ENCODE measurements at places on chromosomes 4 and X. TPM values are rescaled to one million over a fixed set of nuclear protein-coding genes. Genes with fewer than 3 reads are reported as not detected.

Gene PAK3
- 5.5 TPM for polyA plus RNA-seq

Gene NDP
- 2.9 TPM for polyA plus RNA-seq

Gene DIPK2B
- 7.9 TPM for polyA plus RNA-seq

Gene IL13RA2
- 1.8 TPM for polyA plus RNA-seq

Gene NAP1L3
- 17.7 TPM for polyA plus RNA-seq

Gene TAF7L
- polyA plus RNA-seq = 0.44 TPM

Gene TKTL1
- 0.45 TPM for polyA plus RNA-seq

Gene PARM1
- 58.7 TPM for polyA plus RNA-seq

Gene CT45A3
- polyA plus RNA-seq = not detected

Gene NXF2
- 0.62 TPM for polyA plus RNA-seq

Gene SETD7
- polyA plus RNA-seq = 12.7 TPM

Gene NUDT11
- 13.3 TPM for polyA plus RNA-seq

GRCh38 chr4:185101354-185101890 lies 41.6 kb upstream of the SLC25A4 start:
- no peak for DNase-seq

- DNase-seq = no peak
Observed at GRCh38 chr4:53015681-53016080, 153.6 kb downstream of the RASL11B start.

- DNase-seq = no peak
Observed at GRCh38 chr4:15870079-15870478, 68.5 kb downstream of the FGFBP1 start.

- DNase-seq = no peak
Observed at GRCh38 chr4:121953860-121954259, 2.0 kb upstream of the TRPC3 start.

DNA sequence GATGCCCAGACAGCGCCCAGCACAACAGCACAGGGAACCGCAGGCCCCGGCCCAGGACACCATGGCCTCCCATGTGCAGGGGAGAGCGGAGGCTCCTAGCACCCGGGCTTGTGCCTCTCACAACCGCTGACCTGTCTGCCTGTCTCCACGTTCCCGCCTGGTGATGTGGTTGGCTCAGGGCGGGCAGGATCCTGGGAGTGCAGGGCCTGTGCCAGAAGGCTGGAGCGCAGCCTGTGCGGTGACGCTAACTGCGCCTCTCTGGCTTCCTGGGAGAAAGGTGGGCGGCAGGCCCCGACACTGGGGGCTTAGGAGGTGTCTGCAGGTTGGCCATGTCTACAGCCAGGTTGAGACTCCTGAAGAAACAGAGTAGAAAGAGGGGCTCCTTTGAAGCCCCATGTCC lies 48.7 kb downstream of the CPZ start:
- DNase-seq = no peak

- DNase-seq = no peak
Observed at GRCh38 chr4:42596918-42597317, 60.0 kb downstream of the ATP8A1 start.

DNA sequence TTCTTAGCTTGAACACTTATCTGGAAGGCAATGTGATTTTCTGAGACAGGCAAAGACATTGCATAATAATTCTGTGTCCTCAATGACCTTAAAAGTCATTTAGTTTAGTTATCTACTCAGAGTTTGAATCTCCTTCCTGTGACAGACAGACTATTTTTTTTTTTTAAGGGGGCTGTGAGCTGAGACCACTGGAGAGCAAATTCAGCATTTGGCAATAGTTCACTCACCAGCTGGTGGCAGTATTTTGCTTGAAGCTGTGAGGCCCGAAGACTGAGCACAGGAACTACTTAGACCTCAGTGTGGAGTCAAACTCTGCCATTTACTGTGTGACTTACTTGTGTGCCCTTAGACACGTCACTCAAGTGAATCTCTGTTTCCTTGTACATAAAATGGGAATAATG lies 22.9 kb upstream of the CPE start:
- DNase-seq = no peak

DNA sequence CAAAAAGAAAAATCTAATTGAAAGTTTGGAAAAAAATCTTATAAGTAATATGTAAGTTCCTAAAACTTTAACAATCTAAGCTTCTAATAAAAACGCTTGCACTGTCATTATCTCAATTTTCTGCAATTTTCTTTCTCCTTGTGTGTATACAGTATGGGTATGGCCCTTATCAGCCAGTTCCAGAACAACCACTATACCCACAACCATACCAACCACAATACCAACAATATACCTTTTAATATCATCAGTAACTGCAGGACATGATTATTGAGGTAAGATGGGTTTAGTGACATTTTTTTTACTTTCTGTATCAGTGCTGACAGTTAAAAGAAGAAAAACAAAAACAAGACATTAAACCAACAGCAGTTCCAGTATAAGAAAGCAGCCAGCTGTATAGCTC lies 4.9 kb downstream of the STATH start:
- no peak for DNase-seq

DNA sequence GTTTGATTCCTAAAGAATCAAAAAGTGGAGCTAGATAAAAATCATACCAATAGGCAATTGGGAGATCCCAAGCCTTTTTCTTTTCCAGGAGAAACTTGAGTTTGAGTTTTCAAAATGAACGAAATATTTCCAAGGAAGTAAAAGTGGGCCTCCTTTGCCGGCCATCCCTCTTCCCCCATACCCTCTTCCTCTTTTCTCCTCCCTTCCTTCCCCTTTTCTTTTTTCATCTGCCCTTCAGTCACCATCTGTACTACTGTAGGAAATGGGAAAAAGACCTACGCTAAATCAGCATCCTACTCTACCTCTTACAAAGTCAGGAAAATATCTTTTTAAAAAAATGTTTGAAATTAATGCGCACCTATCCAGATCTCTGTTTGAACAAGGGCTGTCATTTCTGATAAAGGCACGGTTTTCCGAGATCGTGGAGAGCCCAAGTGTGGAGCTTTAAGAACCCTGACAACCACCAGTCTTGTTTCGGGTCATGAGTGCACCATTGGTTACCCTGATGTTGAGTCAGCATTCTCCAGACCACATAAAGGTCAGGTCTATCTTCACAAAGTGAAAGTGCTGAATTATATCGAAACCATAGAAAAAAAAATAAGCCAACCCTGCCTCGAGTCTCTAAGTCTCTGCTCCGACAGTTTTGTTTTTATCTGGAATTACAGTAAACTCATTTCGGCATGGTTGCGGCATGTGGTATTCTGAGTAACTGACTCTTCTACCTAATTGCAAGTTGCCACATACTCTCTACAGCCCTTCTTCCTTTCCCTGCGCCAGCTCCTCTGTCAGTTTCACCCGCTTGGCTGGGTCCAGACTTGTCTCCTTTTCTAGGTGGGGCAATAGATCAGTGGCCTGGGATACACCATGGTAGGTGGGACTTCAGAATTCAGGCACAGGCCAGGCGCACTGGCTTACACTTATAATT lies 140.2 kb upstream of the KLF3 start:
- DNase-seq = no peak

- DNase-seq = no peak
Observed at GRCh38 chr4:87540146-87541058, 11.2 kb upstream of the SPARCL1 start.

GRCh38 chrX:12989461-12989860 lies 14.6 kb downstream of the TMSB4X start:
- no peak for DNase-seq

DNA sequence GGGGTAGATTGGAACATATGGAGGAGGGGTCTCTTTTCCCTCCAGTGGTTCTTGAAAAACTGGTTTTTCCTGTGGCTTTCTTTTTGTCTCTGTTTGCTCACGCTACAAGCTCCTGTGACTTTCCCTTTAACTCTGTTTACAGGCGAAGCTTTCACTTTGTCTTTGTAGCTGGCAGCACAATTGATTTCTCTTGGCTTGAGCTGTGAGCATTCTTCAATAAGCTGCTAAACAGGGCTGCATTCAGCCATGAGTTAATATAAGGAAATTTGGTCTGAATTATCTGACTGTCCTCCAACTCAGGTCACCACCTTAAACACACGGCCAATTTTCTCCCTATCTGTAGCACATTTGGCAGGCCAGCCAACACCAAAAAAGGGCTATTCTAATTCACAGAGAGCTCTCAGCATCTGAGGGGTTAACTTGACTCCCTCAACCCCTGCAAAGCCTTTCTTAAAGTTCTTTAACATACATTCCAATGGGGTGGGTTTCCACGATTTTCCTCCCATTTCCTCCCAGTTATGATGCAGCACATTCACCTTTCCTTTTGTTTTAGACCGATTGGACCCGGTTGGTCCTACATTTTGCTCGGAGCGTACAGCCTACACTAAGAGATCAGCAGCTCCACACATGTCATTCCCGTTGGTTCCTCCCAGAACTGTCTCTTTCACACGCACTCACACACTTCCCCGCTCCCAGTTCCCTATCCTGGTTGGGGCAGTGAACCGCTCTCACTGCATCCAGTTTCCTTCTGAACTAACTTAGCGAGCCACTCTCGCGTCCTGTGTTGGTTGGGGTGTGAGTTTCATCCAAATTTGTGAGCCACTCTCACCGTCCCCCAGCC lies 45.4 kb downstream of the UGT2A3 start:
- DNase-seq = peak; percentile 31

GRCh38 chrX:19697416-19697815 lies 182.1 kb upstream of the MAP3K15 start:
- no peak for DNase-seq

DNA sequence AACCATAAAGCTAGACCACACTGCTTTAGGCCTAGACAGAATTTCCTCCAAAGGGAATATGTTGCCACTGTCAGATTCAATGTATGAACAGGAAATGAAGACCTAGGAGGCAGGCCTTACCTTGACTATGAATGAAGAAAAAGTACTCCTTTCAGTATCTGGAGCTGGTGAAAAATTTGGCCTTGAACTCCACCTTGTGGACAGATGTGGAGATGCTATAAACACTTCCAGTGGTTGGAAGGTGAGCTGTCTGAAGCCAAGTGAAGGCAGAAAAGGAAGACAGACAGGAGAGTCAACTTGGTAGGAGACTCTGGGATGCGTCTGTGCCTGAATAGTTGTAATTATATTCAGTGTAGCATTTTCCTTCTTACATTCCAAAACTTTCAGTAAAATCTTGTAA lies 17.2 kb downstream of the SPIN3 start:
- no peak for DNase-seq

DNA sequence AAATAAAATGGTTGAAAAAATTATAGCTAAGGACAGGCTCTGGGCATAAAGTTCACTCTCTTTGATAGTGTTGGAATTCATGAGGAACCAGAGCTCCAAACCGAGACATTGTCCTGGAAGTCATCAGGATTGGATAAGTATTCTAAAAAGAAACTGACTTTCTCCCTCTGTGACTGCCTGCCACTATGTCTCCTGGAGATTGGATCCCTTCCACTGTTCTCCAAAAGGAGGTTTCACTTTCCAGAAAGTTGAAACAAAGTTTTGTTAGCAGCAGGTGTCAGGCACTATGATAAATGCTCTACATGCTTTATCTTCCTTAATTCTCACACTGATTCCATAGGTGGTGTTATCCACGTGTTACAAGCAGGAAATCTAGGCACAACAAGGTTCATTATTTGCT lies 16.8 kb downstream of the BANK1 start:
- no peak for DNase-seq

- DNase-seq = no peak
Observed at GRCh38 chrX:136608295-136608933, 39.5 kb upstream of the CD40LG start.

GRCh38 chrX:70049925-70050324 lies at the start of gene AWAT2:
Gene AWAT2, minus strand, starts transcription at chrX:70049938. Its CDS starts 6 bp downstream, at chrX:70049932.
- DNase-seq = no peak

DNA sequence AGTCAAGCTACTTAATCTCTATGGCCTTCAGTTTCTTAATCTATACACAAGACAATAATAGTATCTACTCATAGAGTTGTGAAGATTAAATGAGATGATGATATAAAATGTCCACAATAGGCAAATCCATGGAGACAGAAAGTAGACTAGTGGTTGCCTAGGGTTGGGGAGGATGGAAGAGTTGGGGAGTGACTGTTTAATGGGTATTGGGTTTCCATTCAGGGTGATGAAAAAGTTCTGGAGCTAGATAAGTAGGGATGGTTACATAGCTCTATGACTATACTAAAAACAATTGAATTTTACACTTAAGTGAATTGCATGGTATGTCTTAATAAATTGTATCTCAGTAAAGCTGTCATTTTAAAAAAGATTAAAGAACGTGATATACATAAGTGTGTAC lies 35.7 kb downstream of the BCORL1 start:
- no peak for DNase-seq

DNA sequence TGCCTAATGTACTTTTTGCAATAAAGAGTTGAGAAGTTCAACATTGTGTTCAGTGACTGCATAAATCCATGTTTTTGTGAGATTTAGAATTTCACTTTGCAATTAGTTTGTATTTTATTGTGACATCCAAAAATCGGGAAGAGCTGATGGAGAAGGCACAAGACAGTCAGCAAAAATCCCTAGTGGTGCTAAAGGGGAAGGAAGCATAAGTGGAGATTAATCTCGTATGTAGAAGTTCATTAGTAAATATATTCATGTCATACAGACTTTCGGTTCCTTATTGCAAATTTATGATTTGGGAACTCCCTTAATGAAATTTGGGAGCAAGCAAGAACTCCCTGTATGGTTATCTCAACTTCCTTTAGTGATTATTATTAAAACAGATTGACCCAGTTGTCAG lies 57.8 kb upstream of the SLC39A8 start:
- no peak for DNase-seq

- DNase-seq = no peak
Observed at GRCh38 chr4:23290656-23291055, 597.9 kb downstream of the GBA3 start.

GRCh38 chr4:47287735-47288134 lies 175.8 kb downstream of the COMMD8 start:
- no peak for DNase-seq

DNA sequence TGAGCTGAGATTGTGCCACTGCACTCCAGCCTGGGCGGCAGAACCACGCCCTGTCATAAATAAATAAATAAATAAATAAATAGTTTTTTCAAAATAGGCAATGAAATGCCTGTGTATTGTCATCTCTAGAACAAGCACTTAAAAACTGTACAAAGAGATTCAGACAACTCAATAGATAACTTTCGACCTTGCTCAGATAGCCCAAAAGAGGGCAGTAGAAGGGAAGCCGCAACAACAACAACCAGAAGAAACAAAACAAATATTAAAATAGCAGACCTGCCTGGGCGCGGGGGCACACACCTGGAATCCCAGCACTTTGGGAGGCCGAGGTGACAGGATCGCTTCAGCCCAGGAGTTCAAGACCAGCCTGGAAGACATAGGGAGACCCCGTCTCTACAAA lies 9.4 kb upstream of the CLDN34 start:
- no peak for DNase-seq

- no peak for DNase-seq
Observed at GRCh38 chrX:153578889-153579288, 20.1 kb downstream of the CCNQ start.

GRCh38 chrX:32520789-32521188 lies 690.6 kb downstream of the DMD start:
- no peak for DNase-seq

DNA sequence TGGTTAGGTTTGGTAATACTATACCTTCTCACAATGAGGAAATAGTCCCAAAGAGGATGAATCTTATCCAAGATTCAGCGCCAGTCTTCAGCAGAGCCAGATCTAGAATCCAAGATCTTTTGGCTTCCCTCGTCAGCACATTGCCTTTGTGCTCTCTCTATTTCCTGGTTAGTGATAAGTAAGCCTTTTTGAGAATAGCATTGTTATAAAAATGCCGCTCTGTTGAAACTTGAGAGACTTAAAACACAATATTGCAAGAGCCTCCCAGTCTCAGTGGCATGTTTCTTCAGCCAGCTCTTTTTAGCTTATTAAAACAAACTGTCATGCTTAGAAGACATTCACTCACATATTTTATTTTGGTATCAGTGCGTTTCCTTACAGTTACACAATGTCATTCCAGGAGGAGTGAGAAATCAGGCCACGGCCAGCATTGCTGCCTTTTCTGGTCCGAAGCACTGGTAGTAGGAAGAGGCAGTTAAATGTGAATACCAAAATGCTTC lies 141.4 kb downstream of the KLHL8 start:
- no peak for DNase-seq
